Bronchial smooth muscle cell (primary cell): ENCODE measurements at places on chromosomes 6 and 20. TPM values are rescaled to one million over a fixed set of nuclear protein-coding genes. Genes with fewer than 3 reads are reported as not detected.

The LAMA5 gene
- 6.4 and 12.5 TPM in 2 replicates for total RNA-seq

The HSPA12B gene
- 1.9 and 4.5 TPM in 2 replicates for total RNA-seq

The DDAH2 gene
- 152 and 207 TPM in 2 replicates for total RNA-seq

The GLO1 gene
- 47.1 and 83.2 TPM in 2 replicates for total RNA-seq

The UCKL1 gene
- total RNA-seq = 16.2 and 21.0 TPM in 2 replicates

The RRAGD gene
- 0.09 and 0.32 TPM in 2 replicates for total RNA-seq

The PDYN gene
- not detected in 2 replicates for total RNA-seq

The APOM gene
- total RNA-seq = 1.6 and 1.8 TPM in 2 replicates

The HDDC2 gene
- total RNA-seq = 56.9 and 61.7 TPM in 2 replicates

The ACOT8 gene
- total RNA-seq = 46.2 and 58.5 TPM in 2 replicates

The FRS3 gene
- total RNA-seq = 1.3 and 2.2 TPM in 2 replicates

The NEU1 gene
- 73.7 and 87.3 TPM in 2 replicates for total RNA-seq

The WFDC2 gene
- total RNA-seq = not detected in 2 replicates

The DNAAF9 gene
- total RNA-seq = 9.1 and 10.0 TPM in 2 replicates

The RIOK1 gene
- total RNA-seq = 17.2 and 20.3 TPM in 2 replicates

The CALHM5 gene
- 8.4 and 9.0 TPM in 2 replicates for total RNA-seq

The CDH4 gene
- total RNA-seq = 0.32 TPM in 1 of 2 replicates, not detected in the other

The ENPP4 gene
- under 0.01 and 0.16 TPM in 2 replicates for total RNA-seq

The LGSN gene
- total RNA-seq = under 0.01 TPM in 1 of 2 replicates, not detected in the other

The TBXT gene
- not detected in 2 replicates for total RNA-seq

The STMN3 gene
- total RNA-seq = 7.2 and 11.7 TPM in 2 replicates

The GPX5 gene
- total RNA-seq = not detected in 2 replicates

The TFAP2A gene
- 0.16 TPM in 1 of 2 replicates, not detected in the other for total RNA-seq

The ZFP57 gene
- 2.8 TPM in 1 of 2 replicates, not detected in the other for total RNA-seq

The ERVFRD-1 gene
- not detected in 2 replicates for total RNA-seq

The HECA gene
- 24.4 and 25.8 TPM in 2 replicates for total RNA-seq

The PRDM13 gene
- not detected in 2 replicates for total RNA-seq

The TMEM14C gene
- 111 and 119 TPM in 2 replicates for total RNA-seq

The SLC32A1 gene
- not detected in 2 replicates for total RNA-seq
